Hematopoietic multipotent progenitor cell treated with erythropoietin and hydrocortisone succinate and interleukin-3 and kit ligand, for 17 days (in vitro differentiated cells): ENCODE measurements at places on chromosomes 4 and X.

DNA sequence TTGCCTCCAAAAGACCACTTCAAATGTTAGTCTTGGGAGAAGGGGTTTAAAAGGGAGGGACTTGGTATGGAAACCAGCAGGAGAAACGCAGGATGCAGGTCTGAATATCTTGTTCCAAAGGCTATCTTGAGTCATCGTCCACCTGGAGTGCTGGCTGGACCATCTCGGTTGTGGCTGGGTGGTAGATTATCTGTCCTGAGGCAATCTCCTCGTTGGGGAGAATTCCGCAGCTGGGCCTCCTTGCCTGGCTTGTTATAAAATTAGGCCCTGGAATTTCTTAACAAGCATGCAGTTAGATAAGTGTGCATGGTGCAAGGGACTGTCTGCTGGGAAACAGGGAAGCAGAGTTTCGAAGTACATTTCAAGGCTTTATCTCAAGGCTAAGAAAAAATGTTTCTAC is 2045.7 kb upstream of the TENM3 start:
- DNase-seq: no peak

GRCh38 chr4:20252656-20253282 is 1.1 kb downstream of the SLIT2 start:
- DNase-seq: no peak

DNA sequence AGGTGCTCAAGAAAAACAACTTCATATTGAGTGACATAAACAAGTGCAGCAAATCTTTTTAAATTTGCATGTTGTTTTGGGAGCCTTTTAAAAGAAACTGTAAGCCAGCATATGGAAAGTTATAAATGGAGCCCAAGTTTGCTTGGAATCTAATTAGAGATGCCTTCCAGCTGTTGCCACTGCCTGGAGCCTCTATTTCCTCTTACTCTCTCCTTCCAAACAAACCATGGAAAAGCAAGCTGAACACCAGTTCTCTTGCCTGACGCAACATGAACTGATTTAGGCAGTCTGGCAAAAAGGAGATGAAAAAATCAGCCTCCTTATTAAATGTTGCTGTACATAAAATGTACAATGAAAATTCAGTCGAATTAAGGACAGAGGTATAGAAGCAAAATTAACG is 21.5 kb downstream of the ARSJ start:
- DNase-seq: no peak

GRCh38 chrX:11698702-11699101 is 33.0 kb upstream of the ARHGAP6 start:
- DNase-seq: no peak

- no peak for DNase-seq
These were observed 8.0 kb upstream of the LOC101059915 start for GRCh38 chrX:71659342-71659741.

GRCh38 chrX:43969504-43970501 is 3.4 kb downstream of the NDP start:
- no peak for DNase-seq

DNA sequence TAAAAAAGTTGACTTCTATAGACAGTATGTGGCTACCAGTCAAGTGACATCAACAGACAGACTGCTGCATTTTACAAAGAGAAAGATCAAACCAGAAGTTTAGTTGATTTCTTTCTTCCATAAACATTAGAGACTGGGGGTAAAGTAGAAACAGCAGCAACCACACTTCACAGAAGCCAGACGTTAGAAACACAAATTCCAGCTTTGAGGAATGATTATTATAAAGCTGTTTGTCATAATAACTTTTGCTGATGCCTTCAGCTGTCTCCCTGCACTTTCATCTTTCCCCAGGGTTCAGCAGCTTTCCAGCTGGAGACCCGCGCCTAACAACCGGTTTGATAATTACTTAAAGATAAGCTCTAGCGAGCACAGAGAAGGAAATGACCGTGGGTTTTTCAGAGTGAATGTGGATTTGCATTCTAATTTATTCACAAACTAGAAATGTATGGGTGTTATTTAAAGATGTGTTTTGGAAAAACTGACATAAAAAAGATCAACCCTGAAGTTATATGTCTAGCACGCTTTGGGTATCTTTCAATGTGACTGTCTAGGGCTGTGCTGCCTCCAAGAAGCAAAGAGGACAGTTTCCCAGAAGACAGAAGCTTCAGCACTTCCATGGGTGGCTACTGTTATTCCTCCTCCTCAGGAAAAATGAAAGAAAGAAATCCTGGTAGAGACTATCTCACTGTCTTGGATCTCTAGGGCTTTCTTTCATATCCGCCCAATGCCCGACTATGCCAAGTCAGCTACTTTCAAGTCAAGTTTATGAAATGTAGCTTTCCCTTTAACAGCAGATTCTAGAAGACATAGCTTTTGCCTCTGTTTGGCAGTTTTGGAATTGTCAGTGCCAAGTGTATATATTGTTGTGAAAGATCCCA is 15.0 kb upstream of the ENAM start:
- no peak for DNase-seq
